T-helper 17 cell (primary cell): ENCODE measurements at places on chromosomes 12 and 14.

DNA sequence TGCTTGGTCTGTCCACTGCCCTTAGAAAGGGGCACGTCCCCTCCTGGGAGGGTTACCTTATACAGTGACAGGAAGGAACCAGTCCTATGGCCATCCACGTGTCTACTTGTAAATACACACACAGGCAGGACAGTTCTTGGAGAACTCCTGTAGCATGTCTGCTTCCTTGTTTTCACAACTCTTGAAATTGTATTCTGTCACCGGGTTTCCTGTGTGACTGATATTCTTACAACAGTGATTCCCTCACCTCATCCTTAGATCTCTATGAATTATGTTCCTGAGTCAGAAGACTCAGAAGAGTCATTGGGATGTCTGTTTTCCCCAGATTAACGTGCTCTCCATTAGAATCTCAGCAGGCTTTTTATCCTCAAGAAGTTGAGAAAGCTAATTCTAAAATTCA lies 44.1 kb upstream of the DYNC1H1 start:
- H3K4me1 ChIP-seq: peaks cover 2% of the 10 kb centered on the region
- H3K4me3 ChIP-seq: no peak overlapping the region
- no peaks in the 10 kb centered on the region for H3K27me3 ChIP-seq
- H3K27ac ChIP-seq: no peak overlapping the region

GRCh38 chr14:103923863-103924262 lies 4.4 kb upstream of the TDRD9 start:
- peaks cover 15% of the 10 kb centered on the region for H3K27me3 ChIP-seq
- H3K4me1 ChIP-seq: peaks cover 8% of the 10 kb centered on the region
- H3K36me3 ChIP-seq: no peaks in the 10 kb centered on the region
- DNase-seq: no peak
- H3K27ac ChIP-seq: no peak overlapping the region

DNA sequence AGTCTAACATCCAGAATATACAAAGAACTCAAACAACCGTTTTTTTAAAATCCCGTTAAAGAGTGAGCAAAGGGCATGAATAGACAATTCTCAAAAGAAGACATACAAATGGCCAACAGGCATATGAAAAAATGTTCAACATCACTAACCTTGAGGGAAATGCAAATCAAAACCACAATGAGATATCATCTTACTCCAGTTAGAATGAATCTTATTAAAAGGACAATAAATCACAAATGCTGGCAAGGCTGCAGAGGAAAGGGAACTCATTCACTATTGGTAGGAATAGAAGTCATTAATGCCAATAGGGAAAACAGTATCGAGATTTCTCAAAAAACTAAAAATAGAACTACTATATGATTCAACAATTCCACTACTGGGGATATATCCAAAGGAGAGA lies 520.1 kb downstream of the RMST start:
- no peak overlapping the region for H3K27ac ChIP-seq
- no peaks in the 10 kb centered on the region for H3K4me1 ChIP-seq
- DNase-seq: no peak
- no peaks in the 10 kb centered on the region for H3K36me3 ChIP-seq
- no peaks in the 10 kb centered on the region for H3K27me3 ChIP-seq

DNA sequence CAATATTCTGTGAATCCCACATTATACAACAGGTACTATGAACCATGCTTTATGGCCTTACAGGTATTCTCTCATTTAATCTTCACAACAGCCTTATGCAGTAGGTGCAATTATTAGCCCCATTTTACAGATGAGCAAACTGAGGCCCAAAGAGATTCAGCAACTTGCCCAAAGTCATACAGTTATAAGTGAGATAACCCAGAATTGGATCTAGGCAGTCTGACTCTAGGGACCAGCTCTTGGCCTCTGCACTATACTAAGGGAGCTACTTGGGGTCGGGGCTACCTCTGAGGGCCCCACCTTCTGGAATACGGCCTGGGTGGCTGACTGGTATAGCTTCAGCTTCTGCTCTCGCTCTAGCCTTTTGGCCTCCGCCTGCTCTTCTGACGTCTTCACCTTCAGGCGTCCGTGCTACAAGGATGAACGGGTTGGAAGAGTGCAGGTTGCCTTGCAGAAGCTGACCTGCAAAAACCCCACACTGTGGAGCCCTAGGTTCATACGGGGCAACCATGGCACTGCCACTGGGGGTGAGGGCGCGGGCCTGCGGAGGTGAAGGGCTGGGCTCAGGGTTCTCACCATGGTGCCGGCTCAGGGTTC lies 762 bp downstream of the RABGGTA start:
- H3K27me3 ChIP-seq: no peaks in the 10 kb centered on the region
- peaks cover 9% of the 10 kb centered on the region for H3K36me3 ChIP-seq
- peak overlapping the region; percentile 98 for H3K27ac ChIP-seq
- no peak for DNase-seq
- peaks cover 36% of the 10 kb centered on the region for H3K4me1 ChIP-seq

GRCh38 chr12:15011162-15011561 lies 38.3 kb downstream of the PDE6H start:
- no peaks in the 10 kb centered on the region for H3K4me1 ChIP-seq
- H3K27ac ChIP-seq: no peak overlapping the region
- H3K36me3 ChIP-seq: no peaks in the 10 kb centered on the region
- no peak overlapping the region for H3K4me3 ChIP-seq
- peaks cover 15% of the 10 kb centered on the region for H3K27me3 ChIP-seq

DNA sequence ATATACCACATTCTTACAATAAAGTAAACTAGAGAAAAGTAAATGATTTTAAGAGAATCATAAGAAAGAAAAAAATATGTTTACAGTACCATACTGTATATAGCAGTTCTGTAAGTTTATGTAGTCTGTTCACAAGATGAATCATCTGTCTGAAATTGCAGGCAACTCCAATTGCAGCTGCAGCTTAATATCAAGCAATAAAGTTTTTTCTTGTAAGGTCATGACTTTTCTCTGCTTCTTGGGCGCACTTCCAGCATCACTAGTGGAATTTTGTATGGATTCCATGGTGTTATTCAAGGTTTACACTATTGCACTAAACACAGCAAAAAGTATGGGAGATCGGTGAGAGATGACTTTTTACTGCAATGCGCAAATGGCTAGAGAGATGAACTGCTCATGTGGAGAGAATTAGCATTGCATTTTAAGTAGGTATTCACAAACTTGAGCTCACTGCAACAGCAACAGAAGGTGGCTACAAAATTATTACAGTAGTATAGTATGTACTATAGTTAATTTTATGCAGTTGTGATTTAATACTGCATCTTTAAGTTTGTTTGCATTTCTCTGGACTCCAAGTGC lies 445.4 kb upstream of the OR4E1 start:
- H3K36me3 ChIP-seq: no peaks in the 10 kb centered on the region
- peaks cover 3% of the 10 kb centered on the region for H3K4me1 ChIP-seq
- DNase-seq: no peak
- peak overlapping the region; percentile 43 for H3K4me3 ChIP-seq
- H3K27ac ChIP-seq: no peak overlapping the region

GRCh38 chr14:70698288-70698687 lies 56.6 kb downstream of the TTC9 start:
- H3K4me3 ChIP-seq: no peak overlapping the region
- H3K4me1 ChIP-seq: peaks cover 6% of the 10 kb centered on the region
- H3K36me3 ChIP-seq: peaks cover 4% of the 10 kb centered on the region
- no peak overlapping the region for H3K27ac ChIP-seq
- H3K27me3 ChIP-seq: no peaks in the 10 kb centered on the region

DNA sequence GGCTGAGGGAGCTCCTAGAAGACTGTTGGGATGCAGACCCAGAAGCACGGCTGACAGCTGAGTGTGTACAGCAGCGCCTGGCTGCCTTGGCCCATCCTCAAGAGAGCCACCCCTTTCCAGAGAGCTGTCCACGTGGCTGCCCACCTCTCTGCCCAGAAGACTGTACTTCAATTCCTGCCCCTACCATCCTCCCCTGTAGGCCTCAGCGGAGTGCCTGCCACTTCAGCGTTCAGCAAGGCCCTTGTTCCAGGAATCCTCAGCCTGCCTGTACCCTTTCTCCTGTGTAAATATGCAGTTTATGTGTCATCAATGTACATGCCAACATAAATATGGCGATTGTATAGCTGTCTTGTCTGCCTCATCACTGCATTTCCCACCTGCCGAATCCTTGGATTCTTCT lies 7.5 kb downstream of the AMHR2 start:
- no peaks in the 10 kb centered on the region for H3K36me3 ChIP-seq
- no peak overlapping the region for H3K27ac ChIP-seq
- no peaks in the 10 kb centered on the region for H3K27me3 ChIP-seq
- DNase-seq: no peak
- H3K4me3 ChIP-seq: no peak overlapping the region
- peaks cover 7% of the 10 kb centered on the region for H3K4me1 ChIP-seq

GRCh38 chr14:47223656-47224055 lies 451.7 kb downstream of the MDGA2 start:
- H3K36me3 ChIP-seq: no peaks in the 10 kb centered on the region
- H3K4me1 ChIP-seq: no peaks in the 10 kb centered on the region
- no peak overlapping the region for H3K27ac ChIP-seq
- H3K27me3 ChIP-seq: no peaks in the 10 kb centered on the region
- no peak overlapping the region for H3K4me3 ChIP-seq

- H3K4me3 ChIP-seq: no peak overlapping the region
- no peaks in the 10 kb centered on the region for H3K4me1 ChIP-seq
- H3K36me3 ChIP-seq: no peaks in the 10 kb centered on the region
- DNase-seq: no peak
- no peaks in the 10 kb centered on the region for H3K27me3 ChIP-seq
- no peak overlapping the region for H3K27ac ChIP-seq
Measured at GRCh38 chr14:65813760-65814384, 401.3 kb downstream of the FUT8 start.

GRCh38 chr12:23950210-23950774 lies 822 bp upstream of the SOX5 start:
- no peak overlapping the region for H3K27ac ChIP-seq
- H3K27me3 ChIP-seq: no peaks in the 10 kb centered on the region
- H3K4me3 ChIP-seq: no peak overlapping the region
- no peaks in the 10 kb centered on the region for H3K4me1 ChIP-seq

DNA sequence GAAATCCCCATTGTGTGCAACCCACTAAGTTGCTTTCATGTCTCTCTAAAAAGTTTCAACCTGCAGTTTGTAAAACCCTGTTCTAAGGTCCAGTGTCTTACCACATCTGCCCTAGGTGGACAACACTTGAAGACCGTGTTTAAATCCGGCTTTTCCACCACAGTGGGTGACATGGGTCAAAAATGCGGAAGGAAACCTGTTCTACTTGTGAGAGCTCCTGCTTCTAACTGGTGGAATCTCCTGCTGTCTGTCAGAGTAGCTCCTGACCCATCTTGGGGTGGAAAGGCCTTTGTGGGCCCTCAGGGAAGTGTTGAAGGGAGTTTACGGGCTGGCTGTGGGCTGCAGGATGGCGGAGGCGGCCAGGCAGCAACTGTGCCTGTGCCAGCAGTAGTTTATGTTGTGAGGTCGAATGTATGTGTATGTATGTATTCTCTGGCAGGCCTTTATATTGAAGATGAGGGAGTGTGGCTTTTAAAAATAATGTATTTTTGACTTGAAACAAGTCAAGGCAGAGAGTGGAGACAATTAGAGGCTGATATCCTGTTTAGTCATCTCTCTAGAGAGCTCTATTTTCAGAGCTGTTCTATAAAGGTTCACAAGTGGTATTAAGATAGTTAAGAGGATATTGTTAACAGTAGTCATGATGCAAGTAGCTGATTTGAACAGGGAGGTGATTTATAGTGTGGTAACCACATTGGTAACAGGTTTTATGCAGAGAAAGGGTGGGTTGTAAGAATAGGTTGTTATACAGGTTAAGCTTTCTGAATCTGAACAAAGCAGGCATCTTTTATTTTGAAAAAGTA lies 67.0 kb downstream of the PRKCH start:
- no peaks in the 10 kb centered on the region for H3K27me3 ChIP-seq
- H3K27ac ChIP-seq: no peak overlapping the region
- DNase-seq: no peak
- H3K36me3 ChIP-seq: peaks cover 6% of the 10 kb centered on the region

GRCh38 chr14:55976219-55976618 lies 142.0 kb upstream of the PELI2 start:
- peaks cover 18% of the 10 kb centered on the region for H3K27me3 ChIP-seq
- DNase-seq: no peak
- H3K4me3 ChIP-seq: no peak overlapping the region

- H3K27ac ChIP-seq: no peak overlapping the region
- H3K36me3 ChIP-seq: no peaks in the 10 kb centered on the region
- no peak for DNase-seq
- peaks cover 6% of the 10 kb centered on the region for H3K27me3 ChIP-seq
- H3K4me1 ChIP-seq: no peaks in the 10 kb centered on the region
Measured at GRCh38 chr12:117441751-117442150, 80.3 kb upstream of the NOS1 start.
